Endothelial cell of umbilical vein (primary cell): ENCODE measurements at places on chromosomes 3 and 15. TPM values are rescaled to one million over a fixed set of nuclear protein-coding genes. Genes with fewer than 3 reads are reported as not detected.

IL16 gene
- total RNA-seq: 0.99 and 2.1 TPM in 2 replicates

PLSCR2 gene
- total RNA-seq: not detected in 2 replicates

PARP14 gene
- 32.4 and 41.5 TPM in 2 replicates for total RNA-seq

SKIL gene
- total RNA-seq: 135 and 149 TPM in 2 replicates

TRPM1 gene
- total RNA-seq: 0.53 TPM in 1 of 2 replicates, not detected in the other

CCDC39 gene
- not detected in 2 replicates for total RNA-seq

IMPG2 gene
- 0.71 and 0.76 TPM in 2 replicates for total RNA-seq
